ENCODE measurements at places on chromosomes 1 and 21.

GRCh38 chr1:6854166-6854565 lies 68.9 kb downstream of the CAMTA1 start:
- no peak for DNase-seq

DNA sequence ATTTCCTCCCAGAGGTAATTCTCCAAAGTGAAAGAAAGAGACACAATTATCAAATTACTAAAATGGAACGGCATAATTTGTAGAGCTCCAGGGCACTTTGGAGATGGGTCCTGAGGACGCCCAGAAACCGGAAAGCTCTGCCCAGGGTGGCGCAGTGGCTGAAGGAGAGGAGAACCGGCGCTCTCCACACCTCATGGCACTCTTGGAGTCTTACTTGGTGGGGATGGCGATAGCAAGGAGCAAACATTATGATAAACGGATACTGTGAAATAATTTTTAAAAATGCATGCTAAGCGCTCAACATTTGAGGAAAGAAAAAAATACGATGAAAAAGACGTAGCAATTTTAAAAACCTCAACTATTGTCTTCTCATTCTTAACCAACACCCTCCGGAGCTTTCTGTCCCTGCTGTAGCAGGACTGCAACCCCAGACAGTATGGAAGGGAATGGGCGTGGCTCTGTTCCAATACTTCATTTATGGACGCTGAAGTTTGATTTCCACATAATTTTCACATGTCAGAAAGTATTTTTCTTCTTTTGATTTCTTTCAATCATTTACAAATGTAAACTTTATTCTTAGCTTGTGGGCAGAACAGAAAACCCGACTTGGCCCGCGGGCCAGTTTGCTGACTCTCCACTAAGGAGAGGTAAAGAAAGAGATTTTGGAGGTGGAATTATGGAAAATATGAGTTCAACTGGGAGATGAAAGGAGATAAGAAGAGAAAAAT lies 1.1 kb downstream of the S100A11 start:
- DNase-seq, result peak; percentile 34

DNA sequence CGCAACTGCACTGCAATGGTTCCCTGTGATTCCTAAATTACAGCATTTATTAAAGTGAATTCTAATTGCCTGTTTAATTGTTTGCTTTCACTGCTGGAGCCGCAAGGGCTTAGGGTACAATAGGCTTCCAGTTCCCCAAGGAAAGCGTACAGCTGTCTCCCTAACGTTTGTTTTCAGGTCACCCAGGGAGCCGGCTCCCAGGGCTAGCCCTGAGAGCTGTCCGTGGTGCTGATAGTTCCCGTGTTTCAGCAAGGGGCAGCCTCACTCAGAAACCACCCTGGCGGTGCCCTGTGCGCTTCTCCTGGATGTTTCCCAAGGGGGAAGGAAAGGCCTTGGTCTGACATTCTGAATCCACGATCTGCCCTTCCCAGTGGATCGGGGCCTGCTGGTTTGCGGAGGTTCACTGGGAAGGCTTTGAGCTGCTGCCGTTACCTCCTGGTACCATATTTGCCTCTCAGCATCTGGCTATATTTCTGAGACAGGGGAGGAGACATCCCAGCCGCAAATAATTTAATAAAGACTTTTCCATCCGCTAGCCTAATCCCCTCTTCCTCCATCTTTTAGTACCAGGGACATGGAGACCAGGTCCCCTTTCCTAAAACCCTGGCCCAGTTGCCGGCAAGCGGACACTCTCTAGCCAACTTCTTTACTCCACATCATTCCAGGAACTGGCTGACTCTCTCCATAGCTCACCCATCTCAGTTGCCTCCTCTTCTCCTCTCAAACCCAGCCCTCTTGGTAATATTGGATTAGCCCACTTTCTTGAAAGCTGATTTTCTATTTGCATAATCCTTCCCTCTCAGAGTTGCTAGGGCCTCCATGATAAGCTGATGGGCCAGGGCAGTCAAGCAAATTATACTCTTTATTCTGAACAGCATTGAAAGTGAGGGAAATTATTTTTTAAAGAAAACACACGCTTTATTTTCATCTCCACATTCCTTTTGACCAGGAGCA lies 149.0 kb downstream of the IGSF21 start:
- DNase-seq, result no peak

- peak; percentile 2 for DNase-seq
Measured at GRCh38 chr21:43880111-43880985, 15.3 kb downstream of the AGPAT3 start.

DNA sequence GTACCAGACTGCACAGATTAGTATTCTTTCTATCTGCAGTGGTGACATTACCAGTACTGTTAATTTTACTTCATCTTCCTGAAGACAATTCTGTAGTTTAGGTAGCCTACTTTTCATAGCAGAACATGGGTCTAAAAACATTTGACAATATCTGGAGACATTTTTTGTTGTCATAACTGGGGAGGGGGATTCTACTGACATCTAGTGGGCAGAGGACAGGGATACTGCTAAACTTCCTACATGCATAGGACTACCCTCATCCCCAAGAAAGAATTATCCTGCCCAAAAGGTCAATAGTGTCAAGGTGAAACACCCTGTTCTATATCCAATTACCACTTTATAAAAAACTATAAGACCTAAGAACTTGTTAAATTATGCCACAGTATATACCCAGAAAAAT lies 3.4 kb upstream of the ARHGAP29 start:
- no peak for DNase-seq

DNA sequence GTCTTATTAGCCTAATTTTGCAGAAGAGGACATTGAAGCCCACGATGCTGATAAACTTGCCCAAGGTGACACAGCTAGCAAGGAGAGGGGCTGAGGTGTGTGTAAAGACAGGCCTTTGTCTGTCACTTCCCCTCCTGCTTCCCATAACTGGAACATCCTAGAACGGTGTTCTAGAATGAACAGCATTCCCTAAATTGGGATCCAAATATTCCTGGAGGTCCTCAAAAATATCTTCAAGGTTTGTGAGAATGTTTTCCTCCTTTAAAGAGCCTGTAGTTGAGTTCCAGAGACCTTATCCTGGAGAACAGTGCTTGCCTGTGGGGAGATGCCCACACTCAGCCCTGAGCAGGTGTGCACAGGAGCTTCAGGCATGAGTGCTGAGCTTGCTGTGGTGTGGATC lies 41.5 kb upstream of the SAMD13 start:
- no peak for DNase-seq

GRCh38 chr1:23807453-23807852 lies 6.9 kb upstream of the GALE start:
- no peak for DNase-seq

DNA sequence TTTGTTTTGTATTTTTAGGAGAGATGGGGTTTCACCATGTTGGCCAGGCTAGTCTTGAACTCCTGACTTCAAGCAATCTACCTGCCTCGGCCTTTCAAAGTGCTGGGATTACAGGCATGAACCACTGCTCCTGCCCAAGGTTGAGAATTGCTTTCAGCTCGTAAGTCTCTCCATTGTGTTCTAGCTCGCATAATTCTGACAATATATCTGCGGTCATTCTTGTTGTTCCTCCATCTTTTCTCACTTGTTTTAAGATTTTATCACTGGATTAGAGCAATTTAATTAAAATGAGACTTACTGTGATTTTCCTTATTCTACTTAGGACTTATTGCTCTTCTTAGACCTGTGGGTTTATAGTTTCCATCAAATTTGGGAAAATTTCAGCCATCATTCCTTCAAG lies 102.9 kb downstream of the AHCTF1 start:
- no peak for DNase-seq

DNA sequence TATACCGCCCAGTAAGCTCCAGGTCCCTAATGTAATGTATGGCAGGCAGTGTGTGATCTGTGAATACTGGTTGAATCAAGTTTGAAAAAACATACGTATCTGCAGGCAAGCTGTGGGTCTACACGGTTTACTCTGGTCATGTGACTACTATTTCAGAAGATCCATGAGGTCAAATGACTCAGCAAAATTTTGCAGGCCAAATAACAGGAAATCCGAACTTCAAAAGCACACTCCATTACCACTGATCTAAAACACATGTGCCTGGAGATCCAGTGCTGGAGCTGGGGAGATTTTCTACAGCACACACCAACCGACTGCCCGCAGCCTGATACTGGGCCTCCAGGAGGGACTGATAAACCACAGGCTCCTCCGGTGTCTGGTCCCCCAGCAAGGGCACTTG lies 64.5 kb upstream of the SLC44A3 start:
- peak; percentile 96 for DNase-seq

GRCh38 chr1:211493876-211494653 lies 2.1 kb upstream of the RD3 start:
- DNase-seq, result no peak

DNA sequence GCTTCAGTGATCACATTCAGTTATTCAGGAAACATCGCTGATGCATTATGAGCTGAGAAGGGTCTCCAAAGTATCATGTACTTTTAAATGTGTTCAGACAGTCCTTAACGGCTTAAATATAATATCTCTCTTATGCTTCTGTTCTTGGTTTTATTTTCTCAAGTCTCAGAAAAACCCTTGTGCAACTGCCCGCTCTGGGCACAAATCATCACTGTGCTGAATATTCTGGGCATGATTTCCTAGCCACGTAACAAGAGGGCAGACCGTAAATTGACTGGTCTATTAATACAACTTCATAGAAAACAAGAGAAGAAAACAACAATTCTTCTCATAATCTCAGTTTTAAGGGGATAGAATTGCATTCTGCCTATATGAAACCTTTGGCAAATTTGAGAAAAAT lies 96.5 kb upstream of the EXO1 start:
- DNase-seq, result no peak

DNA sequence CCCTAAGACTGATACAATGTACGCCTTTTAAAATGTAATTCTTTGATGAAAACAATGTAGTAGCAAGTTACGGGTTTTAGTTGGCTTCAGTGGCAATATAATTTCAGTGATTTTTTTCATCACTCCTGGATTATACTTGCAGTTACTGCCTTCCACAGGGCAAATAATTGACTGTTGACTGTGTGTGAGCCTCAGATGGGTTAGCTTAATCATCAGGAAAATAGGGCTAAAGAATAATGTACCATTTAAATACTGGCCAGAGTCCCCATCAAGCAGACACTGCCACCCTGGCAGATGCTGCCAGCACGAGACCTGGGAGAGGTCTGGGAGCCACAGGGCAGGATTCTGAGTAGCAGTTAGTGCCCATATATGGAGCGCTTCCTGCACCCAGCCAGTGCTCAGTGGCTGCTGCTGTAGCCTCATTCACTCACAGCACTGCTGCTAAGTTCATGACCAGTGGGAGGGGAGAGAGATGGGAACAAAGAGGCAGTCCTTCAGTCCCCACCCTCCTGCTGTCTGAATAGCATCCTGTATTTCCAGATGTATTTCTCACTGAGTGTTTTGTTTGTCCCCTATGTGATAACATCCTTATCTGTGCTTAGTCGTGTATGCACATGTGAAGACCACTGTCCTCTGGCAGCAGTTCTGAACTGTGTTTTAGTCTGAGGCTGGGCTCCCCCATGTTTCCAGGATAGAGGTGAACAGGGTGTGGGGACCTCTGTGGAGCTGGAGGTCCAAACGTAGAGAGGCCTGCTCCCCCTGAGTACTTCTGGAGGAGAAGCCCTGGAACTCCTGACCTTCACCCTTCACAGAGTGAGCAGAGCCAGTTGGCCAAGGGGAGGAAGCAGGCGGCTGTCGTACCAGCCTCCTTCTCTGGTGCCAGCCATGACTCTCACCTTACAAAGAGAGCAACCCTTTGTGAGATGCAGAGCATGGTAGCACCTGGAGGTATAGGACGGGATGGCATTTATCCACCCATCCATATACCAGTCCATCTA lies 80.4 kb downstream of the ADARB1 start:
- peak; percentile 72 for DNase-seq

GRCh38 chr1:58939666-58940370 lies 156.0 kb upstream of the JUN start:
- no peak for DNase-seq
